Neural progenitor cell (in vitro differentiated cells): ENCODE measurements at places on chromosomes 4 and X. TPM values are rescaled to one million over a fixed set of nuclear protein-coding genes. Genes with fewer than 3 reads are reported as not detected.
A peak's percentile ranks its signal among the peaks of the same experiment; 100 is the strongest.

DNA sequence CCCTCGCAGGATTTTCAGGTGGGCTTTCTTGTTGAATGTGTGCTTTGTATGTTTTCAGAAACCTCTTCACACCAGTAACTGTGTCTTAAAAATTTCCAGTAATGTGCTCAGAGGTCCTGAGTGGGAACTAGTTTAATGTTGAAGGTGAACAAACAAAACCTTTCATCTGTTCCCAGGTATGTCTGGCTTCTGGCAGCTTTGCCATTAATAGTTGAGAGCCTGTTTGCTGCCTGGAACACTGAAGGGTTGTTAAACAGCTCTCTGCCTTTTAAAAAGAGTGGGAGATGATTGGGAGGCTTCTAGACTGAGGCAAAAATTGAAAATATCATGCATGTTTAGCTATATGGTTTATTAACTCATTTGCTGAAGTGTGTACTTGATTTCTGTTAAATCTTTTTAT lies 161.2 kb upstream of the AGTR2 start:
- H3K27me3 ChIP-seq, result no peaks in the 10 kb centered on the region
- no peak for DNase-seq
- no peaks in the 10 kb centered on the region for H3K4me1 ChIP-seq
- no peaks in the 10 kb centered on the region for H3K36me3 ChIP-seq
- no peak overlapping the region for H3K27ac ChIP-seq

GRCh38 chr4:77699731-77700210 lies 94.2 kb downstream of the CXCL13 start:
- no peak overlapping the region for H3K4me3 ChIP-seq
- H3K27me3 ChIP-seq, result no peaks in the 10 kb centered on the region
- peak overlapping the region; percentile 34 for H3K27ac ChIP-seq

DNA sequence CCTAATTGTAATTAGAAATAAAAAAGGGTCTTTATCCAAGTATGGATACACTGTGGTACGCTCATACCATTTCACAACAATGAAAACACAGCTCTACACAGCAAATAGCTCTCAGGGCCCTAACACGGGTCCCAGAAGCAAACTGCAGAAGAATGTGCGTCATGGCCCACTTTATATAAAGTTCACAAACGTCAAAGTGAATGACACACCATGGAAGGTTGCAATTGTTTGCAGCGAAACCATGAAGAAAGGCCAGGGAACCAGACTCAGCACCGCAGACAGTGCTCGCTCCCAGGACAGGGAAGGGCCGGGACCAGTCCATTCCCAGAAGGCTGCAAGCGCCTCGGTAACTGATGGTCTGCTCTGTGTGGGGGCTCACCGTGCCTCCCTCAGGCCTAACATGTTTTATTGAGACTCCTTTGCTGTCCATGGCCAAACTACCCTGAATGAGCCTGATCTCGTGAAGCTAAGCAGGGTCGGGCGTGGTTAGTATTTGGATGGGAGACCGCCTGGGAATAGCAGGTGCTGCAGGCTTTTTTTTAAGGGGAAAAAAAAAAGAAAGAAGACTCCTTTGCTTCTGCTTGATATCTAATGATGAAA lies 47.8 kb downstream of the ACOX3 start:
- H3K27ac ChIP-seq, result no peak overlapping the region
- H3K27me3 ChIP-seq, result no peaks in the 10 kb centered on the region
- H3K36me3 ChIP-seq, result no peaks in the 10 kb centered on the region
- no peak overlapping the region for H3K4me3 ChIP-seq

- H3K4me3 ChIP-seq, result no peak overlapping the region
- DNase-seq, result no peak
- no peaks in the 10 kb centered on the region for H3K36me3 ChIP-seq
- no peak overlapping the region for H3K27ac ChIP-seq
- H3K4me1 ChIP-seq, result no peaks in the 10 kb centered on the region
Measured at GRCh38 chr4:126614356-126614855, 1018.4 kb upstream of the INTU start.

GRCh38 chr4:2009651-2010233 lies 968 bp upstream of the NELFA start:
- H3K27me3 ChIP-seq, result peaks cover 22% of the 10 kb centered on the region
- DNase-seq, result peak; percentile 70
- H3K27ac ChIP-seq, result peak overlapping the region; percentile 99
- no peaks in the 10 kb centered on the region for H3K4me1 ChIP-seq
- peak overlapping the region; percentile 87 for H3K4me3 ChIP-seq

- no peaks in the 10 kb centered on the region for H3K27me3 ChIP-seq
- H3K4me3 ChIP-seq, result no peak overlapping the region
- DNase-seq, result no peak
- no peaks in the 10 kb centered on the region for H3K36me3 ChIP-seq
- no peak overlapping the region for H3K27ac ChIP-seq
Measured at GRCh38 chr4:20680736-20681135, 19.5 kb upstream of the PACRGL start.

DNA sequence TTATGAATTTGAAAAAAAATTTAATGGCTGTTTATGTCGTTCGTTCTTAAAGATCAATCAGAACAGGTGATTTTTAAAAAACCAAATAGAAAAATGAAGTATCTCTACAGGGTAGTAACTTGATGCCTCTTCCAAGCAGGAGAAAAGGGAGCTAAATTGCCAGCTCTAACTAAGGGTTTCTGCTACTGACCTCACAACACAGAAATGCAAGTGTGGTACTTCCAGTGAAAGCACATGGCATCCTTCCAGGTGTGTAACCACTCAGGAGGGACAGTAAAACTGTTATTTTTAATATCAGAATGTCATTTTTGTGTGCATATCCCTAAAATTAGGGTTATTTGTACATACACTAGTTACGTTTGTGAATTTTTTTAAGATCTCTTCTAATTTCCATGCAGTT lies 116.8 kb upstream of the ZCCHC13 start:
- no peaks in the 10 kb centered on the region for H3K36me3 ChIP-seq
- H3K27me3 ChIP-seq, result no peaks in the 10 kb centered on the region
- H3K27ac ChIP-seq, result no peak overlapping the region
- DNase-seq, result no peak
- H3K4me3 ChIP-seq, result no peak overlapping the region

DNA sequence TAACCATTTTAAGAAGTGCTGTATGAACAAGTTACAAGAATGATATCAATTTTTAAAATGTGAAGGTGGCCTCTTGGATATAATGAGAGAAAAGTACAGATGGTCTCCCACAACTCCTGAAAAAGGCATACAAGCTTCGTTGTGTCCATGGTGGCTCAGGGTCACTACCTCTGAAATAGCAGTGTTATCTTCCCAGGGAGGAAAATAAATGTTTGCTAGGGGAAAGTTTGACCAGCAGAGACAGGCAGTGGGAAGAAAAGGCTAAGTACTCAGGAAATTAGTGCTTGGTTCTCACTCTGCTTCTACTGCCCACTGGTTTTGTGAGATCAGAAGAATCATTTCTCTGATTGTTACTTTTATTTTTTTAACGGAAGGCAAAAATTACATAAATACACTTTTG lies 39.4 kb downstream of the PPP1R2C start:
- no peak overlapping the region for H3K27ac ChIP-seq
- no peaks in the 10 kb centered on the region for H3K36me3 ChIP-seq
- no peak overlapping the region for H3K4me3 ChIP-seq
- H3K4me1 ChIP-seq, result no peaks in the 10 kb centered on the region

- H3K4me3 ChIP-seq, result no peak overlapping the region
- H3K4me1 ChIP-seq, result no peaks in the 10 kb centered on the region
- no peak for DNase-seq
- H3K27me3 ChIP-seq, result peaks cover 16% of the 10 kb centered on the region
Measured at GRCh38 chrX:39157796-39158195, 356.5 kb downstream of the MID1IP1 start.

DNA sequence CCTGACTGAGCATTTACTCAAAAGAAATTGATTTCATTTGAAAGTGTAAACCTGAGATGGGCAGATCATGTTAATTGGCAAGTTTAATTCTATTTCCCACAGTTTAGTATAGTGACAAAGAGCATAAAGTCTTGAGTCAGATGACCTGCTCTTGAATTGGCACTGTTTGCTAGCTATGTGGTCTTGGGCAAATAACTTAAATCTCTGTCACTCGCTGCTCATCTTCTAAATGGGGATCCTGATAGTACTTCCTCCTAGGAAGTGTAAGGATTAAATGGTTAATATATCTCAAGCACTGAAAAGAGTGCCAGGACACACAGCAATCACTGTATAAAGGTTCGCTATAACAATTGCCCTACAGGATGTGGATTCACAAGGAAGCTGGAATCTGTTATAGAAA lies 242.8 kb upstream of the JADE1 start:
- H3K4me3 ChIP-seq, result no peak overlapping the region
- no peaks in the 10 kb centered on the region for H3K27me3 ChIP-seq
- no peak overlapping the region for H3K27ac ChIP-seq
- peaks cover 9% of the 10 kb centered on the region for H3K4me1 ChIP-seq

- H3K36me3 ChIP-seq, result no peaks in the 10 kb centered on the region
- H3K4me1 ChIP-seq, result no peaks in the 10 kb centered on the region
- DNase-seq, result no peak
Measured at GRCh38 chr4:10196191-10196590, 79.6 kb upstream of the WDR1 start.

GRCh38 chr4:6470502-6471306 lies 1.7 kb downstream of the PPP2R2C start:
- peaks cover 83% of the 10 kb centered on the region for H3K27me3 ChIP-seq
- peak overlapping the region; percentile 68 for H3K4me3 ChIP-seq
- peaks cover 6% of the 10 kb centered on the region for H3K4me1 ChIP-seq
- H3K27ac ChIP-seq, result no peak overlapping the region

The ESX1 gene
- not detected in 2 replicates for total RNA-seq

The F11 gene
- total RNA-seq, result not detected in 2 replicates

The DTHD1 gene
- not detected in 2 replicates for total RNA-seq

The PRKG2 gene
- total RNA-seq, result 1.5 and 2.3 TPM in 2 replicates

The RBMX gene
- total RNA-seq, result 1,172 and 1,287 TPM in 2 replicates
